ENCODE measurements at places on chromosomes 6 and 20.
A peak's percentile ranks its signal among the peaks of the same experiment; 100 is the strongest.

DNA sequence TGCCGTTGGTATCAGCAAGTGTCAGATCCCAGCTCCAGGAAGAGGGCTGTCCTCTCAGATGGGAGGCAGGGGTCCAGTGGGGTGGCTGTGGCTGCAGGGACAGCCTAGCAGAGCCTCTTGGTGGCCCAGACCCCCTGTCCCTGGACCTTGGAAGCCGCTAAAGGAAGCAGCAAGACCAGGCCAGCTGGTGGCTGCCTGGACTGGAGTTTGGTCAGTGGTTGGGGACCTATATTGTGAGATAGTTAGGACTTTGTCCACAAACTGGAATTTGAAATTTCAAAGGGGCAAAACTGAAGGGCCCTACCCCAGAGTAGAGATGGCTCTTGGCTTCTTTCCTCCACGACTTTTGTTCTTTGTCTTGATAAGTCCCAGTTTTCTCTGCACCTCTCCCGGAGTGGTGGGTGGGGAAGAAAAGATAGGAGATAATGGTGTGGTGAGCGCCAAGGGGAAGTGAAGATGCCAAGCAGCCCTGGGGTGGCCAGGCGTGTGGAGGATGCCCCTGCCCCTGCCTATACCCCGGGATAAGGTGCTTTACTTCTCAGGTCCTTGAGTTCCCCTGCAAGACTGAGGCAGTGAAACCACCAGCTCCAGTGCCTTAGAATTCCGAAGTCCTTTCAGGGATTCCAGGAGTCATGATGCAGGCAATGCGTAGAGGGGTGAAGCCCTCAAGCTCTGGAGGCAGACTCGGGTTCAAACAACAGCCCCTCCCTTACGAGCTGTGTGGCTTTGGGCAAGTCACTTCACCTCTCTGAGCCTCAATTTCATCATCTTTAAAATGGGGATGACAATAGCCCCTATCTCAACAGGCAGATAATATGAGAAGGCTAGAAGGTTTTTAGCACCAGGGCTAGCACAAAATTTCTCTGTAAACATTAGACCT, 40.2 kb downstream of the HNF4A start:
- no peak for DNase-seq

GRCh38 chr6:153013438-153013837, 10.9 kb upstream of the MTRF1L start:
- DNase-seq = no peak

GRCh38 chr6:112199001-112199403, 55.4 kb downstream of the LAMA4 start:
- DNase-seq = no peak

DNA sequence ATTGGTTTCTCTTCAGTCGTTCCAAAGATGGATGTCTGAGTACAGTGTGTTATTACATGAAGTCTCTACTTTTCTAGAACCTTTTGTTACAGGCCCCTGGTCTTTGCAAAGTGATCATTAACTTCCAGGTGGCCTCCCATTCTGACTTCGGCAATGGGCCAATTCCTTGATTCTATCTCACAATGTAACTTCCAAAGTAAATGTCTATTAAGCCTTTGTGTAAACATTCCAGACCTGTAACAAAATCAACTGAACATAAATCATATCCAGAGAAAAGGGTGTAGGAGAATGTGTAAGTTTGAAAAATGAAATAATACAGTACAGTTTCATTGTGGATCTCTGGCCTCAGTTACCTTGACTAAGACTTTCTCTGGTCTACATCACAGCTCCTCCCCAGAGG, 187.8 kb upstream of the JAG1 start:
- no peak for DNase-seq

DNA sequence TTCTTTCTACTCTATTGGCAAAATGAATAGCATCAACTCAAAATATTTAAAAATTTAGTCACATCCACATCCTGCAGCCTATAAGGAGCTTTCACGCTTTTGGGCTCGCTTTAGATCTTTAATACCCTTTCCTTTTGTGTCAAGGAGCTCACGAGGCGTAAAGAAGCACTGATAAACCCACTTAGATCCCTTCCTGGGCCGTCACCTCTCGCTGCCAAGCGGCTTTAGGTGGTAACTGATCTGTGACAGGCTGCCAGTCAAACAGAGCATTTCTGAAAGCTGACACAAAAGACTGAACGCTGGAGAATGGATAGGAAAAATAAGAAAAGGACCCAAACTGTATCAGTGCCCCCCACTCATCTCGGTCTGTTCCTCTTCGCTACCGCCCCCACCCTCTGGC, 385.7 kb upstream of the MMS22L start:
- no peak for DNase-seq

GRCh38 chr20:64157878-64158277, 6.4 kb upstream of the MYT1 start:
- no peak for DNase-seq

DNA sequence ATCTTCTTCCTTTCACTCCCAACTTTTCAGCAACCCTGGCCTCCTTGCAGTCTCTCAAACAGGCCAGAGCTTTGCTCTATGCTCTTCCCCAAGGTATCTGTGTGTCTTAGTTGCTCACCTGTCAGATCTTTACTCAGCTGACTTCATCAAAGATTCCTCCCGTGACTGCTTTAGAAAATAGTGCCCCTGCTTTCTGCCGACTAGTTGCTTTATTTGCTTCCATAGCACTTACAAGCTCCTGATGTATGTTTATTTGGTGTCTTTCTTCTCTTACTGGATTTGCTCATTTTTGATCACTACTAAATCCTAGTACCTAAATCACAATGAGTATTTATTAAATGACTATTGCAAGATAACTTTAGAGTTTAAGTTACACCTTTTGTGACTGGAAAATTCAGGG, 5.9 kb downstream of the NDUFAF5 start:
- DNase-seq = no peak

- no peak for DNase-seq
These were observed 111.2 kb upstream of the CNKSR3 start for GRCh38 chr6:154621686-154622085.

- DNase-seq = no peak
These were observed 35.8 kb downstream of the DTNBP1 start for GRCh38 chr6:15626878-15627674.

DNA sequence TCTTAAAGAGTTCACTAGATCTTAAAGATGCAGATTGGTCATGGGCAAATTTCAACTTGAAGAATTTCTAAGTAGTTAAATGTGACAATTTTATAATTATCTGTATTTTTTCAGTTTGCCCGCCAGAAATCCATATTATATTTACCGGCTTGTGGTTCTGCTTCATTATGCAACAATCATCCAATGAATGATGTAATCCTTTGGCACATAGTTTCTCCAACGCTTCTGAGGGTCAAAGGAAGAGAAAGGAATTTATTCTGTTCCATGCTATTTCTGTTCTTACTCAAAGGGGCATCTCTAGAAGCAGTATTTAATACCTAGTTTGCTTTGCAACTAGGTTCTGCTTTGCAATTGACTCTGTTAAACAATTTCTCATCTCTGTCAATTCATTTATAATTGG, 359.3 kb upstream of the PLCB4 start:
- DNase-seq = no peak

DNA sequence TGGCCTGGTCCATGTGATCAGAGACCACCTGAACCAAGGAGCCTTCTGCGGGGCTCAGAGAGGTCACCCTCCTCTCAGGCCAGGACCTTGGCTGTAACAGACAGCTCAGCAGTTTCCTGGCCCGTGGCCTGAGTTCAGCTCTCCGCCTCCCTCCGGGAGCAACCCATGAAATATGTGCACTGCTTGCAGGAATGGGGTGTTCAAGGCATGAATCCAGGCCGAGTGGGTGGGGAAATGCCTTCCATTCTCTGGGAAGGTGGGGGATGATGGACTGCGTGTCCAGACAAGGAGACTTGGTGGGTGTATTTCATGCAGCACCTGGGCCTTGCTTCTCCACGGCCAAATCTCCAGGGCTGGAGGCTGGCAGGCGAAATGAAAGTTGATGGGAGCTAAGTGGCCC, 46.0 kb downstream of the SIRPA start:
- DNase-seq = no peak

DNA sequence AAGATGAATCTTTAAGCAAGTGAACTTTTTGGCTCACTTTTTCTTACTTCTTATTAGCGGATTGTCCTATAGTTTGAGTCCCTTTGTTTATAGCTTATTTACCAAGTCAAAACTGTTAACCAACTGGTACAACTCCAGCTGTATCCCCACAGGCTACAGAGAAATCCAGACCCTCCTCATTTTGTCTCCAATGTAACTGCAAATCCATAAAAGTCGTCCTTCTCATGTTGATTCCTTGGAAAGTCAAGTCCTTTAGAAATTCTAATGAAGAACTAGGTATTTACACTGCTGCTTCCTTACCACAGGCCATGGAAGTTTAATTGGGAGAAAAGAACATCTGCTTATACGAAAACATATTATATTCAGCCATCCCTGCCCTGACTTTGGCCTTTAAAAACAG, 729.1 kb upstream of the NRSN1 start:
- DNase-seq = no peak

DNA sequence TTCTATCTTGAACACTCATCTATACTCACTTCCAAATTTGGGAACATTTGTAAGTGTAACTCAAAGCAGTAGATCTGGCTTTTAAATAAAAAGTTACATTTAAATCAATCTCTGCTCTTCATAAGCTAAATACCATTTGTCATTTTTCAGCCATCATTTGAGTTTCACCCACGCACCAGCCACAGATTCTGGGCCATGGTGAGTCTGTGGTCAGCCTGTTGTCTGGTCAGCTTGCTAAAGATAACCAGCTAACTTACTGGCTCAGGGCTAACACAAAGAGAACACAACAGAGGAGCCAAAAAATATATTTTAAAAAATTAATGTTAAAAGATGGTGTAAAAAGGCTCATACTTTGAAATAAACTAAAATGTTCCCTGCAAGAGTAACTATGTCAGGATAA, 181.3 kb downstream of the KIF6 start:
- no peak for DNase-seq

GRCh38 chr20:5524896-5525295, 208.1 kb upstream of the PROKR2 start:
- peak; percentile 17 for DNase-seq

DNA sequence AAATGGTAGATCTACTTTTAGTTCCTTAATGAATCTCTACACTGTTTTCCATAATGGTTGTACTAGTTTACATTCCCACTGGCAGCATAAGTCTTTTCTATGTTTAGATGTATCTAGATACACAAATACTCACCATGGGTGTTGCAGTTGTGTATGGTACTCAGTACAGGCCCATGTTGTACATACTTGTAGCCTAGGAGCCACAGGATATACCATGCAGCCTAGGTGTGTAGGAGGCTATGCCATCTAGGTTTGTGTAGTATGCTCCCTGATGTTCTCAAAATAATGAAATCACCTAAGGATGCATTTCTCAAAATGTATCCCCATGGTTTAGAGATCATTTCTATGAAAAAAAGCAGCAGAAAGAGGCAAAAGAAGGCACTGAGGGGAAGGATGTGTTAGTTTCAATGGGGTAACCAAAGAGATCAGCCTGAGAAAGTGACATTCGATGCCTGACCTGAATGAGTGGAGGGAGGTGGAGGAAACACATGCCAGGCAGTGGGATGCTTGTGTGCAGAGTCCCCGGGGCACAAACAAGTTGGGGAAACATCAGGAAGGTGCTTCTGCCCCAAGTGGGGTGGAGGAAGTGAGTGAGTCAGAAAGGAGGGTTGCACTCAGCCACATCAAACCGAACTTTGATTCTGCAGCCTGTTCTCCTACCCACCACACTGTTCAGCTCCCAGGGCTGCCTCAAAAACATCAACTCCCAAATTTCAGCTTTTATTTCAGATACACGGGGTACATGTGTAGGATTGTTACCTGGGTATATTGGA, 191.2 kb downstream of the ZNF217 start:
- DNase-seq = no peak

DNA sequence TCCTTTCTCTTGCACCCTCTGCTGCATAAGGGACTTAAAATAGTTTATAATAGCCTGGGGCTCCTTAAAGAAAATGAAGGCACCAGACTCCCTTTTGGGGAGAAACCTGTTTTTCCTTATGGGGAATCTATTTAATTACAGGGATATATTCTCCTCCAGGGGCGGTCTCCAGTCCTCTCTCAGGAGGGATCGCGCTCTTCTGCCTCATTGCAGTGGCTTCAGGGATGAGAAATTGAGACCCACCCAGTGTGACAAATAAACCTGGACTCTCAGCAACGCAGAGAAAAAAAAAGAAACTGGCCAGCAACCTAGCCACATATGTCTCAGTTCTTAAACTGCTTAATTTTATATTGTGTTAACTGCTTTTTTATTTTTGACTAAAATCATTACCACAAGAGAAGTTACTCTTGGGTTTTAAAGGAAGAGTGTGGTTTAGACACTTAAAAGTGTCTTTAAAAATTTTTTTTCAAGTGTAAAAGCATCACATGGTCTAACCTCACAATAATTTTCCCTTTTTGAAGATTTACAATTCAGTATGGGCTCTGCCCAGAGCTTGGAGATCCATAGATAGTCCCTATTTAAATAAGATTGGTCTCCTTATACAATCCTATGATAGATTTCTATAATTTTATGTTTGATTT, 11.7 kb upstream of the GOPC start:
- no peak for DNase-seq

DNA sequence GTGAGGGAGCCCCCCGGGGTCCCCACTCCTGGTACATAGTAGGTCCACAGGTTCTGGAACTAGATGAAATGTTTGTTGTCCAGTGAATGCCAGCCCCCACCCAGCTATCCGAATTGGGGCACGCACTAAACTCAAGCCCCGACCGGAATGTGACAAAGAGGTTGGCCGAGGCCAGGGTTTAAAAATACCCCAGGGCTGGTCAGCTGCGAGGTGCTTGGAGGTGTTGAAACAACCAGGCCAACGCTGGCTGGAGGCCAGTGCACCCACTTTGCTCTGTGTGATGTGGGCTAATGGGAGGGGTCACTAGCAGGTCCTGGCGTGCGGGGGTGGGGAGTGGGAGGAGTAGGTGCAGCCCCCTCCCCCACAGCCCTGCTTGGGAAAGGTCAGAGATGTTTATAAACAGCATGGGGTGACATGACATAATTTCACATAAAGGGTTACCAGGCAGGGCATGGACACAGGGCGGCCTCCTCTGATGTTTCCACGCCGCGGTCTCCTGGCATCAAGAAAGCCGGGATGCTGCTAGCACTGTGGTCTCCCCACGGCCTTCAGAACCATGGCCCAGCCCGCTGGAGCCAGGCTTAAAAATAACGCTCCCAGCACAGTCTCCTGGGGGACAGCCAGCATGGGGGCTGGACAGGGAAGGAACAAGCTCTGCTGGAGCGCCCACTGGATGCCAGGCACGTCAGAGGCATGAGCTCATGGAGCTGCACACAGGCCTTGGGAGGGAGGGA, 111.2 kb upstream of the PTPN1 start:
- DNase-seq = no peak

GRCh38 chr6:138465007-138465645, 34.2 kb downstream of the NHSL1 start:
- DNase-seq = no peak

GRCh38 chr6:166769648-166770047, 142.6 kb upstream of the RPS6KA2 start:
- no peak for DNase-seq

GRCh38 chr20:38055294-38055693, 21.7 kb downstream of the RPRD1B start:
- DNase-seq = no peak

- no peak for DNase-seq
These were observed 8.7 kb upstream of the ADGRG6 start for GRCh38 chr6:142293121-142293520.

Data from NCI-H1694 treated with DMSO at 0.1 percent for 48 hours (cell line).